ENCODE measurements at places on chromosomes 7 and 10.

DNA sequence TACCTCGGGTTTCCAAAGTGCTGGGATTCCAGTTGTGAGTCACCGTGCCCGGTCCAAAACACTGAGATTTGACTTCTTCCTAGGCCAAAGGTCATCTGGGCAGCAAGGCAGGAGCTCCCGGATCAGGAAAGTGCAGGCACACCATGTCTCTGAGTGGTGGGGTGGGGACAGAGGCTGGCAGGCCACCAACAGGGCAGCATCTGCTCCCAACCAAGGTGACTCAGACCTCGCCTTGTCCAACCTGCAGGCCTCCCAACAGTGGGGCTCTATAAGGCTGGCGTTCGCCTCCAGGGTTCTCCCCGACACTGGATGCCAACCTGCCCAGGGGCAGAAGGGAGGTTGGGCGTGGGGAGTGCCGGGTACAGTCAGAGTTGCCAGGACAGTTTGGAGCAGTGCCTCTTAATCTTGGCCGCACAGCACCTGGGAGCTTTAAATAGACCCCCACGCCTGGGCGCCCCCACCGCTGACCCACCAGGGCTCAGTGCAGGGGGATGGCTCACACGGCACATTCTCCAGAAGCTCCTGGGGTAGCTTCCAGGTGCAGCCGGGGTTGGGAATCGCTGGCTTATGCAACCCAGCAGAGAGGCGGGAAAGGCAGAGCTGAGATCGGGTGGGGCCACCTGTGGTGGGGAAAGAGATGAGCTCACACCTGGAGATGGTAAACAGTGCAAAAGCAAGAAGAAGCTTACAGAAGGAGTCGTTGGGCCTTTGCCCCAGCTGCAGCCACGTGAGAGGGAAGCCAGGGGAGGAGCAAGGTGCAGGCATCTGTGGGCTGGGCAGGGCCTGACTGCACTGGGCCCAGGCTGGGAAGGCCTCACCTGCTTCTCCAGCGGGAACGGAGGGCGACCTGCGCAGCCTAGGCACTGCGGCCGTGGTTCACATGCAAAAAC lies 10.9 kb downstream of the CALML5 start:
- DNase-seq, result no peak

DNA sequence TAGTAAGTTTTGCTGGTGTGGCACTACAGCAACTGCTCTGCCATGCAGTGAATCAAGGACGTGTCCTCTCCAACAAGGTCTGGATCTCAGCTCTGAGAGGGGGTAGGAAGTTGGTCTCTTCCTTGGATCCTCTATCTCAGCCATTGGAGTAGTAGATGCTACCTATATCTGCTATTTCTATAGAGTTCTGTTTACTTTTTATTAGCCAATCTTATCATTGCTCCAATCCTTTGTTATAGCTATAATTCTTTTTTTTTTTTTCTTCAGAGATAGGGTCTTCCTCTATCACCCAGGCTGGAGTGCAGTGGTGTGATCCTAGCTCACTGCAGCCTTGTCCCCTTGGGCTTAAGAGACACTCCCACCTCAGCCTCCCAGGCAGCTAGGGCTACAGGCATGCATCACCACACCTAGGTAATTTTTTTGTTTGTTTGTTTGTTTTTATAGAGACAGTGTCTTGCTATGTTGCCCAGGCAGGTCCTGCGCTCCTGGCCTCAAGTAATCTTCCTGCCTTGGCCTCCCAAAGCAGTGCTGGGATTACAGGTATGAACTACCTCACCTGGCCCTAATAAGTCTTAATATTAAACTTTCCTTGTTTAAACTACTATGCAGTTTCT lies 155.2 kb upstream of the ASAH2 start:
- DNase-seq, result no peak

GRCh38 chr10:88491314-88491713 lies 91.8 kb downstream of the RNLS start:
- DNase-seq, result peak; percentile 82

GRCh38 chr10:30227481-30227880 lies 121.6 kb downstream of the MTPAP start:
- no peak for DNase-seq

GRCh38 chr10:92291921-92292845 lies 1.2 kb downstream of the MARCHF5 start:
- peak; percentile 79 for DNase-seq

- no peak for DNase-seq
These were observed 141.6 kb upstream of the TCERG1L start for GRCh38 chr10:131452926-131453720.

DNA sequence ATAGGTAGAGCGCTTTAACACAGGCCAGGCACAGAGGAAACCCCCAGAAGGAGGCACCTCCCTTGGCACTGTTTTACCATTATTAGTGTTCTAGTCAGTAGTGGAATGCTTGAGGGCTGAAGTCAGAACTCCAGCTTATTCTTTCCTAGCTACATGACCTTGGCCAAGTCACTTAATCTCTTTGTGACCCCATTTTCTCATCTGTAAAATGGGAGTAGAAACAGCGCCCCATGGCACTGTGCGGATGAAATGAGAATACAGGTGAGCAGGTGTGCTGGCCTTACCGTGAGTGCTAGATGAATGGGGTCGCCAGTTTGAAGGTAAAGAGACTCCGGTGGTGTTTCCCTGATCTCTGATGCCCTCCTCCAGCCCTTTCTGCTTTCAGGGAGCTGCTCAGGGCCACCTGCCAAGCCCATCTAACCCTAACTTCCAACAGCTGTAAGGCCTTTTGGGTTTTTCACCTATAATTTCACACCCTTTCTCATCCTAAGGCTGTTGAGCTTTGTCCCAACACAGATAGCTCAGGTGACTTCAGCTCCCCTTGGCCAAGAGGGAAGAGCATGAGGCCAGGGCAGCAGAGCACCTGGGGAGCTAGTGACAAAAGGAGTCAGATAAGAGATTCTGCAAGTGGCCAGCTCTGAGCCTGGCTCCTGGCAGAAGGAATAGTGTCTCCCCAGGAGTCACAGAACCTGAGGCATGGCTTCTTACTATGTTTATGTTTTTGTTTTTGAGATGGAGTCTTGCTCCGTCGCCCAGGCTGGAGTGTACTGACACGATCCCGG lies 76.8 kb downstream of the SH3PXD2A start:
- no peak for DNase-seq

DNA sequence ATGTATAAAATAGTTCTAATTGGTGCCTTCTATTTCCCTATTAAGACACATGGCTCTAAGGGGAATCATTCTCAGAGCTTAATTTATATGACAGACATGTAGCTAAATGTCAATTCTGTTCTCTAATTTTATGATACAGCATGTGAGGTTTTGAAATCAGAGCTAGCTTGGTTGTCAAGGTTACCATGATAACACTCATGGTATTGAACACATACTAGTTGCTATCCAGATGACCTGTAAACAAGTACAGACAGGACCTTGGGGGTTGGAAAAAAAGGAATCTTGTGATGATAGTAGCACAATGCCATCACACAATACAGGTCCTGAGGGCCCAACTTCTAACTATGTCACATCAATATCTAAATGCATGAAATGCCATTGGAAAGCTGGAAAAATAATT lies 49.2 kb downstream of the RHOBTB1 start:
- no peak for DNase-seq

GRCh38 chr10:104478380-104478779 lies 124.7 kb downstream of the CFAP58 start:
- DNase-seq, result no peak
